ENCODE measurements at places on chromosomes 4 and X.

DNA sequence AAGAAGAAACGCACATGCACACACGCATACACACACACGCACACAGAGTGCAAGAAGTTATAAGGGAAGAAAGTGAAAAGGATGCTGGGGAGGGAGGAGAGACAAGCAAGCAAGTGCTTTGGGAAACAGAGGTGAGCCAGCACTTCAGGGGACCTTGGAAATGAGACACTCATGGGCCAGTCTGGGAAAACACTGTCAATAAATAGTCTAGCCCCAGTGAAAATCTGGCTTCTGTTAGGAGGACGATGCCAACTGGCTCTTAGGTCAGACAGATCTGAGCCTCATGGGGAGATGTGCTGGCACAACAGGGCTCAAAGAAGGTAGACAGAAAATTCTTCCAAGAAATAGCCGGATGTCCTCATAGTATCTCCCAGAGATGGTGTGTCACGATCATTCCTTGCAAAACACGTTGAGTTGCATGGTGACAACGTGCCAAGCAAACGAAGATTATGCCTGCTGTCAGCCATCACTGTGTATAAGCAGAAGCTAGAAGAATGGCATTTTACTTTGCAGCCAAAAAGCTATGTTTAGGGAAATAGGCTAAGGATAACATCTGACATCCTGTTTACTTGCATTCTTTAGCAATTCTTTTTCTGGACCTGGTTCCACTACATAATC is 557 bp upstream of the ARHGEF6 start:
- DNase-seq, result no peak

DNA sequence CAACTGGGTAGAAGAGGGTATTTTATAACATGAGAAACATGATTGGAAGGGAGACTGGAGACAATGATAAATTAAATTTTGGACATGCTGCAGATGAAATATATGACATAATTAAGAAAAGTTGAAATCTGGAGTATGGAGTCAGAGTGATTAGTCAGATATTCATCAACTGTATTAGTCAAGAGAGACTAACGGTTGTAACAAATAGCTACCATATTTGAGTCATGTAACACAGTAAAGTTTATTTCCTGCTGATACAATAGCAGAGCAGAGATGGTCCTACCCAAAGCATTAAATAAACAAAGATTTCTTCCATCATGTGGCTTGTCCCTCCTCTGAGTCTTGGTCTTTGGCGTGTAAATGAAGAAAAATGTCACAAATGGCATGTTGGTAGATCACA is 321.3 kb downstream of the GALNTL6 start:
- no peak for DNase-seq

- DNase-seq, result no peak
Observed at GRCh38 chrX:22629105-22629725, 356.5 kb downstream of the CBLL2 start.

DNA sequence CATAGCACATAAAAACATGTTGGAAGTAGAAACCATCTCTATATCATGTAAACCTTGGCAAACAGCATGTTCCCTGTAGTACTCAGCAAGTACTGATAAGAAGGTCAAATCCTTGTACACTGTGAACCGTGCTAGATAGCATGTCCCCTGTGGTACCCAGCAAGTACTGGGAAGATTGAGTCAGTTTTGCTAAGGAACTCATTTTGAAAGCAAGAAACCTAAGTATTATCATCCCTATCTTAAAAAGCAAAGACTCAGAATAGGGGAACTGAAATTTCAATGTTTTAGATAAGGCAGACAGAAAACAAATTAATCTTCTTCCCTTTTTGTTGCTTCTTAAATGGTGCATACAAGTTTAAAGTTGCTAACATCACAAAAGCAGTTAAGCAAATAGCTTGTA is 180.2 kb downstream of the RBM46 start:
- no peak for DNase-seq

DNA sequence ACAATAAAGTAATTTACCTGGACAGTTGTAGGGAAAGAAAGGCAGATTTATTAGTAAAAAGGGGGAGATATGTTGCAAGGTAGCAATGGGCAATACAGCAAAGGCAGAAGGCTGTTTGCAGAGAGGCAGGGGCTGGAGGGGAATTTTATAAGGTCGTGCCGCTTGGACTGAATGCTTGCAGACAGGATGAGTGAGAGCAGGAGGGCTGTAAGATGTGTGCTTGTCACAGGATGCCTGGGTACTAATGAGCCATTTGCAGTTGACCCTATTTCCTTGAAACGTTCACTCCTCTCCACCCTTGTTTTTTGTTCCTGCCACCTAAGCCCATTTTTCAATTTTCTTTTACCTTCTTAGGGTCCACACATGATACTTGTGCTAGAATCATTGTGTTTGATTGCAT is 214.7 kb downstream of the TRAM1L1 start:
- no peak for DNase-seq

DNA sequence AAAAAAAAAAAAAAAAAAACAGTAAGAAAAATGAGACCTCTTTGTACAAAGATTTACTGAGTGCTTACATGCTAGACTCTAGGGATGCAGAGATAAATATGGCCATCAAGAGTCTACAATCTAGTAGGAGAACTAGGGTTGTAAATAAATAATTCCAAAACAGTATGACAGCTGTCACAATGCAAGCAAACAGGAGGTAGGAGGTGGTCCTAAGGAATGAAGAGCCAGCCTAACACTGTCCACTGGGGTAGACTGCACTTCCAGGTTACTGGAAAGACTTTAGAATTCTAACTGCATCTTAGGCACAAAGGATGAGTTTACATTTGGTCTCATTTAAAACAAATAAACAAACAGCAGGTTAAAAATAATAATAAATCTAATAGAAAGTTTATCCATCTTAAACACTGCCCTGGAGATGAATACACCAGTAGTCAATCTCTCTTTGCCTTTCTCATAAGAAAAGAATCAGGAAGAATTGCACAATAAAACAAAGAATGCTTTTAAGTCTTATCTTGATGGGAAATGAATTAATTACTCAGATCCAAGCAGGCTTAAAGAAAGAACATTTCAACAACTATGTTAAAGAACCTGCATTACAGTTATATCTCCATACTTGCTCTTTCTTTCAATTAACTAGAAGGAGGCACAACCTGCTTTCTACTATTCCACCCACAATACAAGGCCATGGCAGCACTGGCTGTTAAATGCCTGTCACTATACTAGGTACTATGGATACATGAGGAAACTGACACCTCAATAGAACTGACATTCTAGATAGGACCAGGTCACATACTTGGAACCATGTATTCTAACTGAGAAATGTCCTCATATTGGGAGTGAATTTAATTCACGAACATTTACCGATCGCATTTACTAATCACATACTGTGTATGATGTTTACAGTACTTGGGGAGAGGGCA is 12.7 kb downstream of the ADGRA3 start:
- DNase-seq, result no peak
